Activated CD4-positive, CD25-positive, alpha-beta regulatory T cell treated with anti-CD3 and anti-CD28 coated beads, Interleukin-2, amount 50 U/mL, for 72 hours (primary cell): ENCODE measurements at places on chromosomes 12 and 14.

GRCh38 chr12:127304751-127305725 is 961.9 kb upstream of the TMEM132C start:
- no peak for DNase-seq

- DNase-seq = no peak
These were observed 21.6 kb upstream of the HNF1A start for GRCh38 chr12:120956579-120957300.

- DNase-seq = no peak
These were observed 47.7 kb downstream of the NOC4L start for GRCh38 chr12:132191715-132192553.

- no peak for DNase-seq
These were observed 18.9 kb downstream of the BICD1 start for GRCh38 chr12:32125455-32126084.

DNA sequence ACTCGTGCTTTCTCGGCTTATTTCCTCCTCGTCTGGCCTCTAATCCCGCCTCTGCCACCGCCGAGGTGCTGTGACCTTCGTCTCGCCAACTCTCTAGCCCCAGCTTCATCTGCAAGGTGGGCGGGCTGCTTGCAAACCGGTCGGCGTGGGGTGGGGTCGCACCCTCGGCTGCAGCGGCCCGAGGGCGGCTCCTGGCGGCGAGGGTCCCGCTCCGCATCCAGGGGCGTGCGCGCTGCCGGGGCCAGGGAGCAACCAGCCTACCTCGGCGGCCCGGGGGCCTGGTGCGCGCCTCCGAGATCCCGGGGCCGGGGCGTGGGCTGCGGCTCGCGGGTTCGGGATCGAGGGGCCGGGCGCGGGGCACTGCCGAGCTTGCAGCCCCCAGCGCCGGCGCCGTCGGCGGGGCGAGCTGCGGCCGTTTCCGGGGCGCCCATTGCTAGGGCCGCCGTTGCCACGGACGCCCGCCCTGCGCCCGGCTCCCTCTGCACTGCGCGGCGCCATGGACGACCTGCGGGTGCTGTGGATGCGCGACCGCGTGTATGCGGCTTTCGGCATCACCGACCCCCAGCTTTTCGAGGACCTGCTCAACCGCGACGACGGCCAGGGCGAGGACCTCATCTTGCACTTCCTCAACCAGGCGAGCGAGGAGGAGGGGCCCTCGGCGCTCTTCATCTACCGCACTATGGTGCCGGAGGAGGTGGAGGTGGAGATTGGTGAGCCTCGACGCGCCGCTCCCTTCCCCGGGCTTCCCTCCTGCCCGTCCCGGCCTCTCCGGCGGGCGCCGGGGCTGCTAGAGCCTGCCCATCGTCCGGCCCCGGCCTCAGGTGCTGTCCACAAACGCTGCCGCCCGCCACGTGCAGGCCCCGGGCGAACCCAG is at the start of gene DNAH10:
TSS of gene DNAH10 (plus strand) at position 461 of the 874 bp plus-strand sequence. CDS start at position 497, 36 bp downstream.
- peak; percentile 42 for DNase-seq

DNA sequence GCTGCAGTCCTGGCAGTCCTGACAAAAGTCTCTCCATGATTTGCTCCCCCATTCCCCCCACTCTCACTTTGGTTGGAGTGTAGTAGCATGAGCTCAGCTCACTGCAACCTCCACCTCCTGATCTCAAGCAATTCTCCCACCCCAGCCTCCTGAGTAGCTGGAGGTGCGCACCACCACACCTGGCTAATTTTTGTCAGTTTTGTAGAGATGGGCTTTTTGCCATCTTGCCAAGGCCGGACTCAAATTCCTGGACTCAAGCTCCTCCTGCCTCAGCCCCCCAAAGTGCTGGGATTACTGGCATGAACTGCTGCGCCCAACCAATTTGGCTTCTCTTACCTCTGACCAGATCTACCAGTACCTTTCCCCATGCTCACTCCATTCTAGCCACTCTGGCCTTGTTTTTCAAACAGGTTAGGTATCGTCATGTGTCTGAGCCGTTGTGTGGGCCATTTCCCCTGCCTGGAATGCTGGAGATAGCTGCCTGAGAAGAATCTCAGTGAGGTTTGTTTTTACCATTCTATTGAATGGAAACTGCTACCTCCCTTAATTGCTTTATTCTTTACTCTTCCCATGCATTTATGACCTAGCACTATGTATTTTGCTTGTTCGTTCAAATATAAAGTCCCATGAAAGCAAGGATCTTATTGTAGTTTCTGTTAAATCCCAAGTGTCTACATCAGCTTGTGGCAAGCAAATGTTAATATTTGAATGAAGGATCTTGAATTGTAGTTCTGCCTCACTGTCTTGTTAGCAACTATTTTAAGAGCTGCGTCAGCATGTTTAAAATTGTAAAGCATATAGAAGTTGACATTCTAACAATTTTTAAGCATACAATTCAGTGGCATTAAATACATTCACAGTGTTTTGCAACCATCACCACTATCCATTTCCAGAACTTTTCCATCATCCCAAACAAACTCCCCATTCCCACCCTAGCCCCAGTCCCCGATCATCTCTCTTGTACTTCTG is 39.7 kb downstream of the CPSF6 start:
- no peak for DNase-seq

GRCh38 chr12:90301095-90301494 is 592.5 kb upstream of the ATP2B1 start:
- DNase-seq = no peak

GRCh38 chr14:74609721-74610120 is 2.3 kb downstream of the LTBP2 start:
- DNase-seq = no peak

GRCh38 chr12:12436831-12437345 is 80.0 kb downstream of the BORCS5 start:
- DNase-seq = no peak

DNA sequence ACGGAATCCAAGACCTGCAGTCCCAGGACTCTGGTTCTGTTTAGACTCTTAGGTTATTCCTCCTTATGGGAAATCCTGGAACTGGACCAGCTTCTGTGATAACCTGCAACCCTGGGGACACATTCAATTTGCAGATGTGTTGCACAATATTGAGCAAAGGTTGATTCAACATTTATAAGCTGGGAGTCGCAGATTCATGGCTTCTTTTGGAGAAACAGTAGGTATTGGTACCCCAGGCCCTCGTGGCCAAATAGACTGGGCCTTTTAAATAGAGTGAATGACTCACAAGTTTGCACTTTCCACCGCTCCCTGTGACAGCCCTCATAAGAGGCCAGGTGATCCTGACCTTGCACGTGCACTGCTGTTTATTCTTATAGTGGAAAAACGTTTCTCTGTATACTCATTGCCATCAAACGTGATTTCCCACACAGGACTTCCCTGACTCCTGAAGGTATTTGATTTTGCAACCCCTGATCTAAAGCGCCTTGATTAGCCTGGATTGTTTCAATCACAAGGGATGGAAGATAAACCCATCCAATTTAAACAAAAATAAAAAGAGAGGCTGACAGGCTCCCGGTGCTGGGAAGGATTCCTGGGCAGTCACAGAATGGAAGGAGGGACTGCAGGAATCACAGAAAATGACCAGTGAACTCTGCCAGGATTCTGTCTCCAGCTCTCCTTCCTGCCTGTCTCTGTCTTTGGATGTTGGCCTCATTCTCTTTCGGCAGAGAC is 98.0 kb downstream of the VCPKMT start:
- no peak for DNase-seq

DNA sequence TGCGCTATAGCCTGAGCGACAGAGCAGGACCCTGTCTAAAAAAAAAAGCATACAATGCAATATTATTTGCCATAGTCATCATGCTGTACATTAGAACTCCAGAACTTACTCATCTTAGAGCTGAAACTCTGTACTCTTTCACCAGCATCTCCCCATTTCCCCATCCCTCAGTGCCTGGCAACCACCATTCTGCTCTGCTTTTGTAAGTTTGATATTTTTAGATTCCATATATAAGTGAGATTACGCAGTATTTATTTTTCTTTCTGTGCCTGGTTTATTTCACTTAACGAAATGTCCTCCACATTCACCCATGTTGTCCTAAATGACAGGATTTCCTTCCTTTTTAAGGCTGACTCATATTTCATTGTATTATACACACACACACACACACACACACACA is 121.8 kb downstream of the BBS10 start:
- no peak for DNase-seq
